Thyroid gland (tissue), 4 donors: ENCODE measurements at places on chromosomes 16 and 17.

DNA sequence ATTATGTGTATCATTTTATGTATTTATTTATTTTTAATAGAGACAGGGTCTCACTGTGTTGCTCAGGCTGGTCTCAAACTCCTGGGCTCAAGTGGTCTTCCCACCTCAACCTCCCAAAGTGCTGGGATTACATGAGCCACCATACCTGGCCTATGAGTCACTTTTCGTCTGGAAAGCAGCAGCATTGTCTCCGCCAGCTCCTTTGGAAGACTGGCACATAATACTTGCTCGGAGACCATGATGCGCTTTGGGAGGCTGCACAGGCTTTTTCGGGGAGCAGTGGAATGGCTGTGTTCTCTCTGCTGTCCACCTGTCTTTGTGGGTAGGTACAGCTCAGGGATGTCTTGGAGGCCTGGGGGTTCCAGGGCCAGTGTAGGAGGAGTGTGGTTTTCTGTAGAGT lies 102.2 kb downstream of the AATF start:
- no peaks in the 10 kb centered on the region for H3K27me3 ChIP-seq
- H3K27ac ChIP-seq: no peak overlapping the region
- no peak for DNase-seq
- no peaks in the 10 kb centered on the region for H3K4me1 ChIP-seq

DNA sequence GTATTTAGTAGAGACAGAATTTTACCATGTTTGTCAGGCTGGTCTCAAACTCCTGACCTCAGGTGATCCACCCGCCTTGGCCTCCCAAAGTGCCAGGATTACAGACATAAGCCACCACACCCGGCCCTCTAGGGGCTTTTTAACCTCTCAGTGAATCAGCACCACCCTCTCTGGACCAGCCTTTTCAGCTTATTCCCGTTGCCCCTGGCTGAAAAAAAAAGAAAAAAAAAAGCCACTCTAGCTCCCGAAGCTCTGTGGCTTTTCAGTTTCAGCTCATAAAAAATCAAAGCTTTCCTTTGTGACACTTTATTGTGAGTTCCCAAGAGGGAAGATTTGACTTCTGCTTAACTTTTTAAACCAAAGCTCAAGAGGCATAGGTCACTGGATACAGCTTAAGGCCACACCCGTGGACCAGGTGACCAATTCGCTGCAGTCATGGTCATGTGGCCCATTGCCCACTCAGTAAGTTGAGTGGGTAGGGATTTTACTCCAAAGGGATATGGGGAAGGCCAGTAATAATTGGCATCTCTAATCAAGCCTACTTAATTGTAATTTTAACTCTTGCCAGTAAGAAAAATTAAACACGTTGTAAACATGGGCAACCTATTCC lies 46.6 kb upstream of the MED13 start:
- H3K4me3 ChIP-seq: no peak overlapping the region
- no peak overlapping the region for H3K27ac ChIP-seq
- H3K27me3 ChIP-seq: no peaks in the 10 kb centered on the region
- no peak for DNase-seq
- H3K36me3 ChIP-seq: no peaks in the 10 kb centered on the region

DNA sequence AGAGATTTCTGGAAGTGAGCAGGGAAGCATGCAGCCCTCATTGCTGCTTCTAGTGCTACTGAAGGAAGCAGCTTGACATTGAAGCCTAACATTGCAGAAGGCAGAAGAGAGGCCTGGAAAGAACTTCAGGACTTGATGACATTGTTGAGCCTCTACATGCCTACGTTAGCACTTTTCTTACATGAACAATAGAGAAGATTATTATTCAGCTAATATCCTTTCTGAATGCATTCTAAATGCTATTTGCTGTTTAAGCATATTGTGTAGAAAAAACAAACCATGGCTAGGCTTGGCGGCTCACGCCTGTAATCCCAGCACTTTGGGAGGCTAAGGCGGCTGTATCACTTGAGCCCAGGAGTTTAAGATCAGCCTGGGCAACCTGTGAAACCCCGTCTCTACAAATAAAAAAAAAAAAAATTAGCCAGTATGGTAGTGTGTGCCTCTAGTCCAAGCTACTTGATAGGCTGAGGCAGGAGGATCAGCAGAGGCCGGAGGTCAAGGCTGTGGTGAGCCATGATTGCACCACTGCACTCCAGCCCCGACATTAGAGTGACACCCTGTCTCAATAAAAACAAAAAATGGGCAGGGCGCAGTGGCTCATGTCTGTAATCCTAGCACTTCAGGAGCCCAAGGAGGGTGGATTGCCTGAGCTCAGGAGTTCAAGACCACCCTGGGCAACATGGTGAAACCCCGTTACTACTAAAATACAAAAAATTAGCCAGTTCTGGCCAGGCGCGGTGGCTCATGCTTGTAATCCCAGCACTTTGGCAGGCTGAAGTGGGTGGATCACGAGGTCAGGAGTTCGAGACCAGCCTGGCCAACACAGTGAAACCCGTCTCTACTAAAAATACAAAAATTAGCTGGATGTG lies 2.2 kb upstream of the AURKB start:
- no peak overlapping the region for H3K27ac ChIP-seq
- H3K4me1 ChIP-seq: peaks cover 7% of the 10 kb centered on the region
- DNase-seq: no peak
- no peaks in the 10 kb centered on the region for H3K36me3 ChIP-seq
- H3K27me3 ChIP-seq: no peaks in the 10 kb centered on the region

DNA sequence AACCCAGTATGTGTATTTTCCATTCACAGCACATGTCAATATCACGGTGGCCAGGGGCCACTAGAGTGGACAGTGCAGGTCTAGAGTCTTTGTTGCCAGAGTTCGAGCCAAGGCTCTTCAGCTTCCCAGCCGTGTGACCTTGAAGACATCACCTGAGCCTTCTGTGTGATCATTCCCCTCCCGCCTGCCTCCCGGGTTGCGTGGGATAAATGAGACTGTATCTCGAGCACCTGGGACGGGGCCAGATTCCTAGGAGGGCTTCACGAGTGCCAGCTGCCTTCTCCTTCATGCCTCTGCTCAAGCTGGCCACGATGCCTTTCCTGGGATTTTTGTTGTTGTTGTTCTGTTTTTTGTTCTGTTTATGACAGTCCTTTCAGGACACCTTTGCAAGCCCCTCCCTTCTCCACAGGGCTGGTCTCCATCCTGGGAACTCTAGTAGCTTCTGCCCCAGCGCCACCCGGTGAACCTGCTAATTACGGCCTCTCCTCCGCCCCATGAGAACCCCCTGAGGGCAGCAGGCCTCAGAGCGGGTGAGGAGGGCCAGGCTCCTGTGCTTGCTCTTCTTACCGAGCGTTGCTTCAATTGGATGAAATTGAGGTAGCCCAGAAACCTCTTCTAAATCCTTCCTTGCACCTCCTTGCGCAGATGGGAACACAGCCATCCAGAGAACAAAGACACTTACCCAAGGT lies 3.9 kb downstream of the SPNS2 start:
- peak; percentile 80 for DNase-seq
- no peak overlapping the region for H3K4me3 ChIP-seq
- no peaks in the 10 kb centered on the region for H3K36me3 ChIP-seq
- no peak overlapping the region for H3K27ac ChIP-seq
- H3K27me3 ChIP-seq: no peaks in the 10 kb centered on the region

- H3K4me3 ChIP-seq: peak overlapping the region; percentile 83
- H3K4me1 ChIP-seq: peaks cover 18% of the 10 kb centered on the region
- H3K27me3 ChIP-seq: no peaks in the 10 kb centered on the region
- H3K27ac ChIP-seq: peak overlapping the region; percentile 40
- H3K36me3 ChIP-seq: no peaks in the 10 kb centered on the region
Observed at GRCh38 chr16:11254913-11255736, 879 bp downstream of the SOCS1 start.

- H3K4me1 ChIP-seq: no peaks in the 10 kb centered on the region
- DNase-seq: no peak
- H3K27ac ChIP-seq: no peak overlapping the region
Observed at GRCh38 chr17:37231887-37232286, 143.9 kb upstream of the C17orf78 start.

- peaks cover 19% of the 10 kb centered on the region for H3K36me3 ChIP-seq
- no peak overlapping the region for H3K27ac ChIP-seq
- no peaks in the 10 kb centered on the region for H3K27me3 ChIP-seq
- H3K4me3 ChIP-seq: no peak overlapping the region
- DNase-seq: no peak
Observed at GRCh38 chr16:1757714-1758461, 13.5 kb downstream of the NME3 start.

DNA sequence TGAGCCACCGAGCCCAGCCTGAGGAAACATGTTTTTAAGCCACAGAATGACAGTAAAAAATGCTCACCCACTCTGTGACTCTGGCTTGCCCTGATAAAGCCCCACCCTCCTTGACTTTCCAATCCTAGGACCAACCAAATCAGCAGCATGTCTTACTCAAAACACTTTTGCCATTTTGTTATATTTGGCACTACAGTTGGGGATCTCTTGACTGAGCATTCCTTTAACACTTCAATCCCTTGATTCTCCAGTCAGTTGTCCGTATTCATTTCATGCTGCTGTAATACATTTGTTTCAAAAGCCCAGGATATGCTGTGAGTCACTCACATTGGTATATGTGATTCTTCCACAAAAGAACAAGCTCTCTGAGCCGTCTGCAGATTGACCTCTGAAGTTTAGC lies 8.2 kb downstream of the MYH3 start:
- H3K4me3 ChIP-seq: no peak overlapping the region
- H3K27ac ChIP-seq: no peak overlapping the region
- no peaks in the 10 kb centered on the region for H3K36me3 ChIP-seq
- no peaks in the 10 kb centered on the region for H3K4me1 ChIP-seq
- H3K27me3 ChIP-seq: no peaks in the 10 kb centered on the region

DNA sequence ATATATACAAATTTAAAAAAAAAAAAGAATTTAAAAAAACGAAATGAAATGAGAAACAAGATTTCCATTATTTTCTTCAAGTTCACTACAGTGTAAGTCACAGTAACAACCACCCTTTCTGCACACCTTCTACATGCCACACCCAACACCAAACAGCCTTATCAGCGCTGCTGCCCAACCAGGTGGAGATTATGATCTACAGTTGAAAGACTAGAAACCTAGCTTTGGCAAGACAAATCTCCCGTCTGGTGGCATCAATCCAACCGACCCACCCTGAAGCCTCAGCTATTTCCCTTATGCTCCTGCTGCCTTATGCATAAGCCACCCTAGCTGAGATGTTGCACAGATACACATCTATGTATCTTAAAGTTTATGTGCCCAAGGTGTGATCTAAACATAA lies 60.8 kb downstream of the PARN start:
- DNase-seq: no peak
- peaks cover 3% of the 10 kb centered on the region for H3K36me3 ChIP-seq
- no peaks in the 10 kb centered on the region for H3K27me3 ChIP-seq
- peaks cover 23% of the 10 kb centered on the region for H3K4me1 ChIP-seq
- H3K27ac ChIP-seq: no peak overlapping the region
- no peak overlapping the region for H3K4me3 ChIP-seq

DNA sequence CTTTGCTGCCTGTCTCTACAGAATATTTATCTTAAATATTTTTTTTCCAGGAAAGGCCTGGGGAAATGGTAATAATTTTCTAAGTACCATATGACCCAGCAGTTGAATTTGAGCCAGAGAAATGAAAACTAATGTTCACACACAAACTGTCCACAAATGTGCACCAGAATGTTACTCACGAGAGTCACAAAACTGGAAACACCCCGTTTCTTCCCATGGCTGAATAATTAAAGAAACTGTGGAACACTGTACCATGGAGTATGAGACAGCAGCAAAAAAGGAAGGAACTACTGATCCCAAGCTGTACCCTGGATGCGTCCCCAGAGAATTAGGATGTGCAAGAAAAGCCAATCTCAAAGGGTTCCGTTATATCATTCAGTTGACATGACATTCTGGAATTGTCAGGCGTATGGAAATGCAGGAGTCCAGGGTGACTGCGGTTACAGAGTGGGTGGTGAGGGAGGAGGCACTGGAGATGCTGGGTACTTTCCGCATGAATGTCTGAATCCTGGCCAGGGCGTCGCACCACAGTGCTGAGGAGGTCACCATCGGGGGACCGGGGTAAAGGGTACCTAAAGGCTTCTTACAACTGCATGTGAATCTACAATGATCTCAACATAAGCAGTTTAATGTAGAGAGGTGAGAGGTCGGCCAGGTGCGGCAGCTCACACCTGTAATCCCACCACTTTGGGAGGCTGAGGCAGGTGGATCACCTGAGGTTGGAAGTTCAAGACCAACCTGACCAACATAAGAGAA lies 34.5 kb downstream of the USP22 start:
- H3K27ac ChIP-seq: no peak overlapping the region
- no peak for DNase-seq
- H3K4me3 ChIP-seq: no peak overlapping the region
- peaks cover 99% of the 10 kb centered on the region for H3K36me3 ChIP-seq
- H3K4me1 ChIP-seq: no peaks in the 10 kb centered on the region

- H3K27me3 ChIP-seq: no peaks in the 10 kb centered on the region
- H3K4me3 ChIP-seq: no peak overlapping the region
- peaks cover 30% of the 10 kb centered on the region for H3K4me1 ChIP-seq
- H3K27ac ChIP-seq: peak overlapping the region; percentile 74
- DNase-seq: no peak
- H3K36me3 ChIP-seq: no peaks in the 10 kb centered on the region
Observed at GRCh38 chr16:85153046-85153445, 40.8 kb upstream of the CIBAR2 start.

- peaks cover 13% of the 10 kb centered on the region for H3K4me1 ChIP-seq
- no peak overlapping the region for H3K4me3 ChIP-seq
- DNase-seq: no peak
Observed at GRCh38 chr16:55364811-55365210, 40.8 kb downstream of the IRX6 start.

GRCh38 chr17:12592941-12593340 lies 72.7 kb upstream of the MYOCD start:
- H3K4me1 ChIP-seq: no peaks in the 10 kb centered on the region
- H3K4me3 ChIP-seq: no peak overlapping the region
- DNase-seq: no peak
- no peaks in the 10 kb centered on the region for H3K36me3 ChIP-seq
- no peaks in the 10 kb centered on the region for H3K27me3 ChIP-seq

DNA sequence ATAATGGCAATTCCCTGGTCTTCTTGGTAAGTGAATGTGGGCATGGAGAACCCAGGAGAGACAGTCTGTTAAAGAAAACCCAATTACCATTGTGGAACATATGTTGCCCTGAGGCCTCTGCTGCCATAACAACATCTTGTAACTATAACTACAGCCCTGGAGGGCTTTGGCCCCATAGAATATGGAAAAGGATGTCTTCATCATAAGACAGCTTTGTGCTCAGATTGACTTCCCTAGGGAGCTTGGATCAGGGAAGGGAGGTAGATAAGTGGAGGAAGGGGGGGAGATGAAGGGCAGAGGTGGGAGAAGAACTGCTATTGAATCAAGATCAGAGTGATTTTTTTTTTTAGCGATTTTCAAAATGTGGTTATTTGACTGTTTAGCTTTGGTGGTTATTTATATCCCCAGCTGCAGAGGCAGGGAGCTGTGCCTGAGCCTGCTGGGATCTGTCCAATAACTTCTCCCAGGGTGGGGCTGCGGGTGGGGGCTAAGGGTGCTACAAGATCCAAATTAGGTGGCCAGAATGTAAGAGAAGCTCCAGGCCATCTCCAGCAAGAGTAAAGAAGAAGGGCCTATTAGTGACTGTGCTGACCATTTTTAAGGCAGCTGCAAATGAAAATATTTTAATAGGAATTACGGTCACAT lies 5.3 kb upstream of the KAT7 start:
- H3K4me1 ChIP-seq: no peaks in the 10 kb centered on the region
- no peaks in the 10 kb centered on the region for H3K27me3 ChIP-seq
- no peak overlapping the region for H3K4me3 ChIP-seq
- no peak overlapping the region for H3K27ac ChIP-seq
- H3K36me3 ChIP-seq: no peaks in the 10 kb centered on the region
- no peak for DNase-seq

GRCh38 chr17:56478836-56479447 lies 114.6 kb upstream of the NOG start:
- H3K36me3 ChIP-seq: no peaks in the 10 kb centered on the region
- H3K27ac ChIP-seq: no peak overlapping the region
- H3K4me3 ChIP-seq: no peak overlapping the region
